ENCODE measurements at places on chromosomes 11 and 22.

- no peak for DNase-seq
Measured at GRCh38 chr11:117145393-117145761, 1.3 kb downstream of the PAFAH1B2 start.

- DNase-seq = no peak
Measured at GRCh38 chr11:68116974-68117373, 4.2 kb downstream of the CHKA start.

GRCh38 chr11:73989156-73989555 lies 6.5 kb upstream of the UCP2 start:
- DNase-seq = no peak

GRCh38 chr11:78727816-78728215 lies 153.2 kb upstream of the NARS2 start:
- DNase-seq = no peak

DNA sequence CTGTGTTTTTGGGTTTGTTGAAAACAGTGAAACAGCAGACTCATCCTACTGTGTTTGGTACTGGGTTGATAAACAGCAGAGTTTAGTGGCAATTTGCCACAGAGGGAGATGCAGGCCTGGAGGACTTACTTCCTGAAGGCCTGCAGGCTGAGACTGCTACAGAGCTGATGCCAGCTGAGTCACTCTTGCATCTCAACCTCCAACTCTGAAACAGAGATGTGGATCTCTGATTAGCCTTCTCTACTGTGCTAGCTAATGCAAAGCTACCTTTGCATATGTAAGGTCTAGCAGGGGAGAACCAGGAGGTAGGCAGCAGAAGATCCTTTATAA lies 14.3 kb downstream of the ATP5MG start:
- no peak for DNase-seq
